Colonic mucosa (tissue), 4 donors: ENCODE measurements at places on chromosomes 6 and 20. TPM values are rescaled to one million over a fixed set of nuclear protein-coding genes. Genes with fewer than 3 reads are reported as not detected.

DNA sequence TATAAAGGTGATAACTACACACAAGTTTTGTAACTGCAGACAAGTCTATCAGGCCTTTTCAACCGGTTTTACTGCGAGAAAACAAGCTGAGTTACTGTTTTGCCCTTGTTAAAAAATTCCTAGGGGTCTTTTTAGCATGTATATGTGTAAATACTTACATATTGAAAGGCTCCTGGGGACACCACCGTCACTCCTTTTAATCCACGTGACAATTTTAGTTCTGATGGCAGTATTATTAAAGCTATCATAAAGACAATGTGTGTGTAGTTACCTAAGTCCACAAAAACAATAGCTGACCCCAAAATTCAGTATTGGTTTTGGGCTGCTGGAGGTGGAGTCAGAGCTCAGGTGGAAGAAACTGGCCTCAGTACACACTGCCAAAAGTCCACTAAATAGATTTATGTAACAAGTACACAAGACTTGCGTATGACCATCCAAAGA lies 41.3 kb upstream of the HFE start:
- no peaks in the 10 kb centered on the region for H3K4me1 ChIP-seq
- H3K27me3 ChIP-seq: no peaks in the 10 kb centered on the region
- no peak for DNase-seq
- no peaks in the 10 kb centered on the region for H3K36me3 ChIP-seq

DNA sequence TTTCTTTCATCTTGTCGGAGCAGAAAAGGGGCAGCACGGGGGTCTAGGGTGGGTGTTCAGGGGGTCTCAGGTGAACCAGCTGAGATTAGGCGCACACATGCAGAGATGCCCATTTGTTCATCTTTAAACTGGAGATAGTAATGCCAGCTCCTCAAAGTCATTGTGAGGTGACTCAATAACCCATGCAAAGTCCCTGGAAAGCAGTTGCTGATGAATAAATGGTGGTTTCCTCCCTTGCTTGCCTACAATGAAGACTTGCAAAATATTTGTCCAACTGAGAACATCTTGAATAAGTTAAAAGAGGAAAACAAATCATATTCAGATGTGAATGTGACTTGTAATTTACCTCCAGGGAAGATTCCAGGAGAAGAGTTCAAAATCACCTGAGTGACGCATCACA lies 206.9 kb downstream of the LY86 start:
- H3K27ac ChIP-seq: no peak overlapping the region
- no peak overlapping the region for H3K4me3 ChIP-seq
- H3K27me3 ChIP-seq: no peaks in the 10 kb centered on the region
- no peaks in the 10 kb centered on the region for H3K36me3 ChIP-seq
- no peaks in the 10 kb centered on the region for H3K4me1 ChIP-seq
- no peak for DNase-seq

GRCh38 chr6:19472153-19472552 lies 365.0 kb upstream of the ID4 start:
- no peak for DNase-seq
- no peak overlapping the region for H3K4me3 ChIP-seq
- no peaks in the 10 kb centered on the region for H3K27me3 ChIP-seq
- no peaks in the 10 kb centered on the region for H3K4me1 ChIP-seq

- H3K4me1 ChIP-seq: no peaks in the 10 kb centered on the region
- H3K36me3 ChIP-seq: no peaks in the 10 kb centered on the region
- no peak overlapping the region for H3K27ac ChIP-seq
- DNase-seq: no peak
- peaks cover 3% of the 10 kb centered on the region for H3K27me3 ChIP-seq
Observed at GRCh38 chr6:13915561-13916229, 9.1 kb upstream of the RNF182 start.

GRCh38 chr6:34146801-34147592 lies 1.1 kb upstream of the GRM4 start:
- peaks cover 14% of the 10 kb centered on the region for H3K4me1 ChIP-seq
- peaks cover 46% of the 10 kb centered on the region for H3K27me3 ChIP-seq
- no peak overlapping the region for H3K4me3 ChIP-seq
- DNase-seq: no peak
- no peak overlapping the region for H3K27ac ChIP-seq
- H3K36me3 ChIP-seq: no peaks in the 10 kb centered on the region

- DNase-seq: no peak
- H3K27me3 ChIP-seq: no peaks in the 10 kb centered on the region
- H3K36me3 ChIP-seq: no peaks in the 10 kb centered on the region
- H3K4me1 ChIP-seq: no peaks in the 10 kb centered on the region
- H3K27ac ChIP-seq: no peak overlapping the region
Observed at GRCh38 chr20:45432294-45432693, 16.4 kb downstream of the PIGT start.

The IBTK gene
- total RNA-seq: 37.5 TPM

The CLIC5 gene
- total RNA-seq: 72.8 TPM

The SYCP2L gene
- total RNA-seq: 0.11 TPM
